ENCODE measurements at places on chromosomes 4 and X.

GRCh38 chr4:114057746-114058145 lies 78.3 kb upstream of the ARSJ start:
- no peak for ATAC-seq

DNA sequence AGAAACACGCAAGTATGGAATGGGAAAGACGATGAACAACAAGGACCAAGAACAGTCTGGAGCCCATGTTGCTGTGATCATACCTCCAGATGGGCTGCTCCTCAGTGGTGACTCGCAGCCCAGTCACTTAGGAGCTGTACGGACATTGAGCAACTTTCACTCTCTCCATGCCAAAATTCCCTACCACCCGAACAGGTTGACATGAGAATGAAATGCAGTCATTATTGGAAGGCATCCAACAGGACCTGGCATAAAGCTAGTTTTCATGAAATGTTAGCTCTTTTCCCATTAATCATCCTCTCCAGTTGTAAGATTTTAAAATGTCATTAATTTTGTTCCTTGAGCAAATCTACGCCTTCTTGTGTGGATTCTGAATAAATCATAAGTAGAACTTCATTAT lies 82.7 kb upstream of the GPM6B start:
- peak; percentile 60 for ATAC-seq

GRCh38 chrX:69555481-69556041 lies 51.4 kb downstream of the NALF2 start:
- no peak for ATAC-seq

- no peak for ATAC-seq
Measured at GRCh38 chr4:159598602-159599001, 495.7 kb downstream of the RAPGEF2 start.

- no peak for ATAC-seq
Measured at GRCh38 chr4:153950100-153950979, 161.5 kb upstream of the SFRP2 start.

DNA sequence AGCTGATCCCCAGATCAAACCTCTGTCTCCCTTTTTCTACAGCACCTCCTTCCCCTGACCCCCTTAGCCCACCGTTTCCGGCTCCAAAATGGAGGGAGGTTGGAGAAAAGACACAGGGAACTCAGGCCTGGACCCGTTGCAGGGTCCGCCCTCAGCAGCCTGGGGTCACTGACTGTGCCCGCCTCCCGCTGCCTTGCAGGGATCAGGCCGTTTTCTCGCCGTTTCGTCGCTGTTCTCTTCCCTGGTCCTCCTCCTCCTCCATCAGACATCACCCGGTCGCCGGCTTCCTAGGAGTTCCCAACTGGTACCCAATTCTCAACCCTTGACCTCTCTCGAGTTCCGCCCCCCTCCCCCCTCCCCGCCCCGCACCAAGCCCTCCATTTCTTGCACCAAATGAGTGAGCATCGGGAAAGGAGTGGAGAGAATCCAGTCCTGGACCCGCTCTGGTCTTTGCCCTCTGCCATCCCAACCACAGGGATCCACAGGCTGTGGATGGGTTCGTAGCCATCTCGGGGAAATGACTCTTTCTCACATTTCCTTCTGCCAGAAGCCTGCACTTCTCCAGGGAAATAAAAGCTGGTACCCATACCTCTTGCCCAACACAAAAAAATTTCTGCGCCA lies 493 bp downstream of the TCEAL5 start:
- ATAC-seq, result peak; percentile 37

DNA sequence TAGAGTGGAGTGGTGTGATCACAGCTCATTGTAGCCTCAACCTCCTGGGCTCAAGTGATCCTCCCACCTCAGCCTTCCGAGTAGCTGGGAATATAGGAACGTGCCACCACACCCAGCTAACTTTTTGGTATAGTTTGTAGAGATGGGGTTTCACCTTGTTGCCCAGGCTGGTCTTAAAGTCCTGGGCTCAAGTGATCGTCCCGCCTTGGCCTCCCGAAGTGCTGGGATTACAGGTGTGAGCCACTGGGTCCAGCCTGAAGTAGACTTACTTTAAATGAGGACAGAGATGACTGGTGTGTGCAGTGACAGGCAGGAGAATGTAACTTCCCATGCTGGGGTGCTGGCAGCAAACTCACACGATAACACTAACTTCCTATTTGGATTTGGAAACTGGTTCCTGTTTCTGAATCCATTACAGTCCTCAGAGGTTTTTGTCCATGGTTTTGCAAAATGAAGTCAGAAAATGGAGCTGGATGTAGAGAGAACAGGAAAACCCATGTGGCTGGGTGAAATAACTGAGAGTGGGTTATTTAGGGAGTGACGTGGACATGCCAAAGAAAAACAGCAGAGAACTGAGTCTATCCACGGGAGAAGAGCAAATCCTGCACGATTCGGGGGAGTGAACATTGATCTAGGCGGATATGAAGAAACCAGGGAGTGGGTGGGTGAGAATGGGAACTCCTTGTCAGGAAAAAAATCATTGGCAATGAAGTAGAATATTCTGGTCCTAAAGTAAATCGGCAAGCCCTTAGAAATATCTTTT lies 95.6 kb downstream of the GATB start:
- no peak for ATAC-seq

GRCh38 chr4:5753766-5754528 lies 42.9 kb downstream of the EVC start:
- peak; percentile 47 for ATAC-seq

- no peak for ATAC-seq
Measured at GRCh38 chr4:174640146-174640545, 117.9 kb upstream of the HPGD start.

GRCh38 chrX:47145395-47146120 lies 537 bp downstream of the RBM10 start:
- ATAC-seq, result peak; percentile 42

- ATAC-seq, result no peak
Measured at GRCh38 chr4:133147286-133147821, 1.7 kb upstream of the PCDH10 start.

GRCh38 chrX:121579016-121579760 lies 531.8 kb downstream of the GLUD2 start:
- ATAC-seq, result peak; percentile 78

GRCh38 chrX:120357186-120357585 lies 4.7 kb upstream of the ATP1B4 start:
- ATAC-seq, result no peak

- no peak for ATAC-seq
Measured at GRCh38 chr4:48710446-48711209, 69.5 kb downstream of the FRYL start.

GRCh38 chr4:81455897-81456296 lies 15.8 kb downstream of the RASGEF1B start:
- ATAC-seq, result no peak

GRCh38 chr4:188701952-188702351 lies 562.7 kb downstream of the TRIML1 start:
- no peak for ATAC-seq

DNA sequence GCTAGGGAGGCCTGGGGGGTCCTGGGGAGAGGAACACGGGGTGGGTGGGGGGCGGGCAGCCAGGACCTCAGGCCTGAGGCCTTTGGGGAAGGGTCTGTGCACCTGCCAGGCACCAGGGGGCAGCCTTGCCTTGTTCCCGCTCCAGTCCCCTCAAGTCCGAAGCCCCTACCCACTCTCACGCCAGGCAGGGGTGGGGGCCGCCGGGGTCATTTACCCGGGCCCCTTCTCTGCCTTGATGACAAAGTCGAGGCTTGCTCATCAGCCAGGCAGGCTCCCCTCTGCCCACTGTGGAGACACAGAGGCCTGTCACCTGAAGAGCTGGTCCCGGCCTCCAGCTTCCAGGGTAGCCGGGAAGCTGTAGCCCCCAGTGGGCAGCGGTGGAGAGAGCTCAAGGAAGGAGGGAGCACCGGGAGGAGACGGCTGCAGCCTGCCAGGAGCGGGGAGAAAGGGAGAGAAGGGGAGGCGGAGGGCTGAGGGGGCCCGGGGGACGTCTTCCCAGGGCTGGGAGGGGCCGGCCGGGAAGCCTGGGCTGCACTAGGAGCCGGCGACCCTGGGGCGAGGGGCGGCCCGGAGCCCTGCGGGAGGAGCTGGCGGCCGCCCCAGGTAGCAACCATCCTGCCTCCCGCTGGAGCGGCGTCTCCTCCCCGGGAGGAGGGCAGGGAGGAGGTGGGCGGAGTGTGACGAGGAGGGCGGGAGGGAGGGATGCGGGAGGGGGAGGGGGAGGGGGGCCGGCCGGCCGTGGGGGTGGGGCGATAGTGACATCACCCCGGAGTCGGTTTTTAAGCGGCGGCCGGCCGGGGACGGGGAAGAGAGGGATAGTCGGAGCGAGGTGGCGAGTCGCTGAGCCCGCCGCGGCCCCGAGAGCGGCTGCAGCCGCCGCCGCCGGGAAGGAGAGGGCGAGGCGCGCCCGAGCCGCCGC lies at the start of gene SLC6A8:
Gene SLC6A8, plus strand, starts transcription at position 806 of the 919 bp plus-strand sequence. CDS start 649 bp downstream, outside the sequence.
- ATAC-seq, result peak; percentile 34

GRCh38 chr4:11165052-11165451 lies 263.6 kb downstream of the HS3ST1 start:
- no peak for ATAC-seq

DNA sequence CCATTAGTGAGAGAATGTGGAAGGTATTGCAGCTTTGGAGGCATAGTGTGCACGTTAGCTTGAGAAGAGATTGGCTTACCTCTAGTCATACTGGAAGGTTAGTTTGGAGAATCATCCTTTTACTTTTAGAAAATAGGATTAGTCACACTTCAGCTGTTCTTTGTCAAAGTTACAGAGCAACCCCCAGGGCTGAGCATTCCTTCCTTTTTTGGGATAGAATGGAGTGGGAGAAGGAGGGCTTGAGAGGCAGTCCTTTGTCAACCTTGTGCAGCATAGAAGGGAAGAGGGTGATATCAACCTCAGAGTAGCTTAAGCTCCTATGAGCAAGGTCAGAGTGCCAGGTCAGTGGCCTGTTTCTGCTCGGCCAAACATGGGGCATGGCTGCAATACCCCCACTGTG lies 8.6 kb upstream of the MBNL3 start:
- ATAC-seq, result no peak

DNA sequence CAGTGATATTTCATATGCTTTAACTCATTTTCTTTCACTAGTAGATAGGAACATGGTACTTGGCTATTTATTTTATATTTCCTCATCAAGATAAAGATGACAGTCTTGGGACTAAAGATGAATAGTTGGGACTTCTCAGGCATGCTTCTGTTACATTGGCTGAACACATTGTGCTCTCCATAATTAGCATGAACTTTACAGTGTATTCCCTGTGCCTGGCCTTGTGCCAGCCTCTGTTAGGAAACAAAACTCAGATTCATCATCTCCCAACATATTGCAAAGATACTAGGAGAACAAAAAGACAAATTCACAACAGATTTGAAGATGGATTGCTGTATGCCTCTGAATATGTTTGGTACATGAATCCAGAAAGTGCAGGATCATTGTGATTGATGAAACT lies 26.4 kb downstream of the GRIA2 start:
- no peak for ATAC-seq

GRCh38 chrX:136528645-136529315 lies 3.2 kb upstream of the VGLL1 start:
- no peak for ATAC-seq
